ENCODE measurements at places on chromosomes 16 and 17.
A peak's percentile ranks its signal among the peaks of the same experiment; 100 is the strongest.

DNA sequence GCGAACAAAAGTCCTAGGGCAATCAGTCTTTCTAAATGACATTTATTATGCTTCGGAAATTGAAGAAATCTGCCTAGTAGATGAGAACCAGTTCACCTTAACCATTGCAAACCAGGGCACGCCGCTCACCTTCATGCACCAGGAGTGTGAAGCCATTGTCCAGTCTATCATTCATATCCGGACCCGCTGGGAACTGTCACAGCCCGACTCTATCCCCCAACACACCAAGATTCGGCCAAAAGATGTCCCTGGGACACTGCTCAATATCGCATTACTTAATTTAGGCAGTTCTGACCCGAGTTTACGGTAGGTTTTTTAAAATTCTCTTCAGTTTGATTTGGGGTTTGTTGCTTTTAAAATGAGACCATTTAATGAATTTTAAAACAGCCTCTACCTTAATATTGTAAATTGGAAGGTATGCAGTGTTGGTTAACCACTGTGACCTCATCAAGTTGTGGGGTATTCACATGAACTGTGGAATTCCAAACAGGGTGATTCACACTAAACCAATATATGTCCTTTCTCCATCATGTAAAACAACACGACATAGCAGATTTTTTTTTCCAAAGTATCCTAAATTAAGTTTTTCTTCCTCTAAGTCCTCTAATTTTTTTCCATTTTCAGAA is 6.2 kb upstream of the EVI2A start:
- DNase-seq, result no peak
- peaks cover 10% of the 10 kb centered on the region for H3K36me3 ChIP-seq
- peak overlapping the region; percentile 53 for H3K27ac ChIP-seq

GRCh38 chr16:10514369-10515055 is 65.9 kb downstream of the EMP2 start:
- H3K27me3 ChIP-seq, result no peaks in the 10 kb centered on the region
- no peak overlapping the region for H3K27ac ChIP-seq
- no peak overlapping the region for H3K4me3 ChIP-seq
- H3K4me1 ChIP-seq, result peaks cover 25% of the 10 kb centered on the region
- peaks cover 2% of the 10 kb centered on the region for H3K36me3 ChIP-seq

- H3K4me1 ChIP-seq, result peaks cover 32% of the 10 kb centered on the region
- H3K36me3 ChIP-seq, result peaks cover 18% of the 10 kb centered on the region
- peaks cover 2% of the 10 kb centered on the region for H3K27me3 ChIP-seq
- DNase-seq, result peak; percentile 93
- H3K27ac ChIP-seq, result peak within 1 kb of the TSS; percentile 67
- peak within 1 kb of the TSS; percentile 73 for H3K4me3 ChIP-seq
Measured at GRCh38 chr16:66830422-66831404, at the start of gene NAE1. NAE1 (minus strand) TSS chr16:66830976; CDS start chr16:66830899, 77 bp downstream.

DNA sequence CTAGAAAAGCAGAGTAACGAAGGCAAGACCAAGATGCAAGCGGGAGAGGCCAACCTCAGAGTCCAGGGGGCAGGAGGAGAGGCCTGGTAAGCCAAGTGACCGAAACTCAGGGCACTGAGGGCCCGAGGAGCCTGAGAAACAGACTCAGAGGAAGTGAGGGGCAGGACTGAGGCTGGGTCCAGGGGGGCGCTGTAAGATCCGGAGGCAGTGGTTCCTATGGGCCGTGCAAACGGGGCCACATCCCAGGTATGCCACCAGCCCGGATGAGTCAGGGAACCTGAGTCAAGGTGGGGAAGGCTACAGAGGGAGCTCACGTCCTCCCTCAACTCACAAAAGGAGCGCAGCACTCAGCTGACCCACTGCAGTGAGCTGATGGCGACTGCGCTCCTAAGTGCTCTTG is 8.3 kb downstream of the ZDHHC7 start:
- peaks cover 53% of the 10 kb centered on the region for H3K4me1 ChIP-seq
- DNase-seq, result no peak
- no peaks in the 10 kb centered on the region for H3K27me3 ChIP-seq
- H3K36me3 ChIP-seq, result peaks cover 9% of the 10 kb centered on the region

DNA sequence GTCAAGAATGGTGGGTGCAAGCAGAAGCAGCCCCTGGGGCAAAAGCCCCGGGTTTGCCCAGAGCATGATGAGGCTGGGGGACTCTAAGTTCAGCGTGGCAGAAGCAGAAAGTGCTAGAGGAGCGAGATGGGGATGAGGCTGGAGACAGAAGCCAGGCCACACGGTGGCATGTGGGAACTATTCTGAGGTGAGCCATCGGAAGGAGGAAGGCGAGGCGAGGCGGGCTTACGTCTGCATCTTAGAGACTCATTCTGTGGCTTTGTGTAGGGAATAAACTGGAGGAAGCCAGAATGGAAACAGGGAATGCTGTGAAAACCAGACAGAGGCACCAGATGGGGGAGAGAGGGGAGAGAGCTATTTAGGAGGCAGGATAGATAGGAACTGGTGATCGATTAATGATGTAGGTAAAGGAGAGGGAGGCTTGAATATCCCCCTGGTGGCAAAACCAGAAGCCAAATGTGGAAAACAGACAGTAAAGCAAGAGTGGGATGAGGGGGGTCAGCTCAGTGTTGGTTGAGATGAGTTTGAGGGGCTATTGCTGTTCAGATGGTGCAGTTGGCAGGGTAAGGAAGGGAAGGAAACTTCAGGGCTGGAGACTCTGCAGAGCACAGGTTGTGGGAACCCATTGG is 3.1 kb upstream of the TNFSF13 start:
- H3K27me3 ChIP-seq, result no peaks in the 10 kb centered on the region
- H3K4me3 ChIP-seq, result no peak overlapping the region
- H3K4me1 ChIP-seq, result peaks cover 59% of the 10 kb centered on the region

- H3K36me3 ChIP-seq, result peaks cover 4% of the 10 kb centered on the region
- no peak overlapping the region for H3K27ac ChIP-seq
- H3K27me3 ChIP-seq, result no peaks in the 10 kb centered on the region
Measured at GRCh38 chr17:46950997-46951621, 27.9 kb downstream of the RPRML start.

DNA sequence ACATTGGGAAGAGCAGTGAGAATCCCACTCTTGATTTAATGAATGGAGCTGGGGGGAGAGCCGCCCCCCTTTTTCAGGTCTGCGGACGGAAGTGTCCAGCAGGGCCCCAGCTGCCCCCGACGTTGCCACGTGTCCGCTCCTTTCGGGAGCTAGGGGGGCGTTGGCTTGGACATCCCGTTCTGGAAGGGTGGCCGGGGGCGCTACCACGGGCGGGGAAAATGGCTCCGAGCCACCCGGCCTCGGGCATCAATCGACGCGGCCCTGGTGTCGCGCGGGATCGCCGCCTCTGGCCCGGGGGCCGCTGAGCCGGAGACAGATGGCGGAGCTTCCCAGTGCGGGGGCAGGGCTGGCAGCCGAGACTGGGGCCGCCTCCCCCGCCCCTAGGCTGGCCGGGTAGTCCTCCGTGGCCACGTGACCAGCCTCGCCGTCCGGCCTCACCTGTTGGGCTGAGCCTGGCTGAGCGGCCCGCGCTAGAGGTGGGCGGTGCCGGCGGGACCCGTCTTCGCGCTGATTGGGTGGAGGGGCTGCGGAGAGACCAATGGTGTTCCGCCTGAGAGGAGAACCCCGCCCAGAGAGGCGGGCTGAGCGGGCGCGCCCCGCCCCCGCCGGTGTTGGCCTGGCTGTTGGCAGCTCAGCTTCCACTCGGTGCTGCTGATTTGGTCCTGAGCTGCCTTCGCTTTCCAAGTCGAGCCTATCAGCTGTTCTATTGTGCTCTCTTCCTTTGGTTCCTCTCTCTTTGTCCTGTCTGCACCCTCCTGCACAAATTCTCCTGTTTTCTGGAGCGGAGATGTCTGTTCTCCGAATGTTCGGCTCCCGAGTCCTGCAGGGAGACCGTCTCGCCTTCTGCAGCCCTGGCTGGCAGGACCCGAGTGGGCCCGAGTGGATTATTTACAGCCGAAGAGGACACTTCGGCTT is 8.3 kb downstream of the HS3ST3B1 start:
- peak overlapping the region; percentile 65 for H3K27ac ChIP-seq
- peaks cover 68% of the 10 kb centered on the region for H3K4me1 ChIP-seq
- H3K27me3 ChIP-seq, result no peaks in the 10 kb centered on the region
- peak overlapping the region; percentile 69 for H3K4me3 ChIP-seq

GRCh38 chr16:2966808-2967191 is 2.3 kb upstream of the PAQR4 start:
- peak; percentile 37 for DNase-seq
- H3K4me1 ChIP-seq, result peaks cover 40% of the 10 kb centered on the region
- no peak overlapping the region for H3K27ac ChIP-seq
- peaks cover 6% of the 10 kb centered on the region for H3K36me3 ChIP-seq
- no peak overlapping the region for H3K4me3 ChIP-seq
- peaks cover 27% of the 10 kb centered on the region for H3K27me3 ChIP-seq

GRCh38 chr16:11238272-11239202 is 17.5 kb downstream of the SOCS1 start:
- no peak overlapping the region for H3K4me3 ChIP-seq
- no peaks in the 10 kb centered on the region for H3K36me3 ChIP-seq
- H3K27ac ChIP-seq, result no peak overlapping the region
- DNase-seq, result no peak
- no peaks in the 10 kb centered on the region for H3K27me3 ChIP-seq

- peaks cover 89% of the 10 kb centered on the region for H3K4me1 ChIP-seq
- H3K27ac ChIP-seq, result peak overlapping the region; percentile 87
- H3K27me3 ChIP-seq, result no peaks in the 10 kb centered on the region
- no peak overlapping the region for H3K4me3 ChIP-seq
Measured at GRCh38 chr17:80860703-80861417, 130.8 kb upstream of the CHMP6 start.

- peaks cover 7% of the 10 kb centered on the region for H3K36me3 ChIP-seq
- no peaks in the 10 kb centered on the region for H3K27me3 ChIP-seq
- no peak for DNase-seq
- no peak overlapping the region for H3K4me3 ChIP-seq
Measured at GRCh38 chr17:76449126-76449525, 3.8 kb downstream of the UBE2O start.

DNA sequence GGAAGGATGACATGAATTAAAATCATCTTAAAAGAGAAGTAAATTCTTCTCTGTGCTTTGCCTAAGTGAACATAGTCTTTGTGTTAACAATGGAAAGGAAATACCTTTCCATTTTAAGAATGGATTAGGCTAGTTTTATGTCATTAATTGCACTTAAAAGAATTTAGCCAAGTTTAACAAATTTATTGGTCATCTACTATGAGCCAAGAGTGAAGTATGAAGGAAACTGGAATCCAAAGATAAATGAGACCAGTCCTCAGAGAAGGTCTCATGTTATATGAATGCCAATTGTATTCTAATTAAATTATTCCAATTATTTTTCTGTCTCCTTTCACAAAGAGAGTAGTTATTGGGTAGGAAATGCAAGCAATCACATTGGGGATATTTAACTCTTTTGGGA is 741.3 kb upstream of the SOX9 start:
- no peaks in the 10 kb centered on the region for H3K4me1 ChIP-seq
- H3K36me3 ChIP-seq, result no peaks in the 10 kb centered on the region
- no peak overlapping the region for H3K4me3 ChIP-seq
- no peak for DNase-seq
- H3K27ac ChIP-seq, result no peak overlapping the region
- no peaks in the 10 kb centered on the region for H3K27me3 ChIP-seq

- peak; percentile 96 for DNase-seq
- peaks cover 27% of the 10 kb centered on the region for H3K36me3 ChIP-seq
- peaks cover 24% of the 10 kb centered on the region for H3K4me1 ChIP-seq
- no peaks in the 10 kb centered on the region for H3K27me3 ChIP-seq
Measured at GRCh38 chr16:57462209-57462977, at the start of gene POLR2C. POLR2C (plus strand) TSS chr16:57462679; CDS start chr16:57462725, 46 bp downstream.

- DNase-seq, result no peak
- peaks cover 6% of the 10 kb centered on the region for H3K27me3 ChIP-seq
- no peaks in the 10 kb centered on the region for H3K36me3 ChIP-seq
- no peaks in the 10 kb centered on the region for H3K4me1 ChIP-seq
- no peak overlapping the region for H3K4me3 ChIP-seq
Measured at GRCh38 chr16:73326770-73327470, 279.0 kb upstream of the ZFHX3 start.

DNA sequence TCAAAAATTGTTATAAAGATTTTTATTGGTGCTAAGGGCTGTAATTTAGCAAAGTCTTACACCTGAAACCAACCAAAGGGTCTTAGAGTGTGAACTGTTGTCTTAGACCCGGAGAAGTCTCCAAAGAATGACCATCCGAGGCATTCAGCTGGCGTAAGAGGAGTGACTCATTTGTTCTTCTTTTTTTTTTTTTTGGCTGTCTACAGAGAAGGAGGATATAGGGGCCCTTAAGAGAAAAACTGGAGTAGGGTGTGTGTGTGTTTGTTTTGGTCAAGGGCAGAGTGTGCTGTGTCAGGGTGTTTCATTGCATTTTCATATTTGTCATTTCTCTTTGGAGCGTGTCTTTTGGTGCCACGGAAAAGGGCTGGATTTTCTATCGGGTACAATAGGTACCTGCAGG is 508.0 kb downstream of the WWOX start:
- peaks cover 4% of the 10 kb centered on the region for H3K4me1 ChIP-seq
- no peak overlapping the region for H3K27ac ChIP-seq
- H3K27me3 ChIP-seq, result no peaks in the 10 kb centered on the region
- H3K4me3 ChIP-seq, result no peak overlapping the region
- DNase-seq, result no peak

GRCh38 chr16:21088143-21088542 is 62.5 kb downstream of the DNAH3 start:
- no peak overlapping the region for H3K4me3 ChIP-seq
- H3K36me3 ChIP-seq, result no peaks in the 10 kb centered on the region
- H3K27ac ChIP-seq, result no peak overlapping the region
- peaks cover 11% of the 10 kb centered on the region for H3K27me3 ChIP-seq

DNA sequence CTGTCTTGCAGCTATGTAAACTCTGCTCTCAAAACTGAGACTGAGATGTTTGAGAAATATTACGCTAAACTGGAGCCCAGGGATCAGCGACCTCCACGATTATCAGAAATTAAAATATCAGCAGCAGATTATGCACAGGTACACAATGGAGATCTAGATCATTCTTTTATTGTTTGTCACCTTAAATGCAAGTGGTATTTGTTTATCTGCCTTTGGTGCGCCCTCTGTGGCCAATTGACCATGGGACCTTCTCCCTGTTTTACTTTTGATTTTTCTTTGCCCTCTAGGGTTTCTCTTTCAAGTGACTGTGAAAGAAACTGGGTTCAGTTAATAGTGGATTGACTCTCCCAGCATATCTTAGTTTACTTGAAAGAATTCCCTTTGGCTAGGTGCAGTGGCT is 42.1 kb downstream of the PRSS54 start:
- H3K4me1 ChIP-seq, result peaks cover 8% of the 10 kb centered on the region
- H3K27me3 ChIP-seq, result no peaks in the 10 kb centered on the region
- H3K27ac ChIP-seq, result no peak overlapping the region
- no peaks in the 10 kb centered on the region for H3K36me3 ChIP-seq
- DNase-seq, result no peak

DNA sequence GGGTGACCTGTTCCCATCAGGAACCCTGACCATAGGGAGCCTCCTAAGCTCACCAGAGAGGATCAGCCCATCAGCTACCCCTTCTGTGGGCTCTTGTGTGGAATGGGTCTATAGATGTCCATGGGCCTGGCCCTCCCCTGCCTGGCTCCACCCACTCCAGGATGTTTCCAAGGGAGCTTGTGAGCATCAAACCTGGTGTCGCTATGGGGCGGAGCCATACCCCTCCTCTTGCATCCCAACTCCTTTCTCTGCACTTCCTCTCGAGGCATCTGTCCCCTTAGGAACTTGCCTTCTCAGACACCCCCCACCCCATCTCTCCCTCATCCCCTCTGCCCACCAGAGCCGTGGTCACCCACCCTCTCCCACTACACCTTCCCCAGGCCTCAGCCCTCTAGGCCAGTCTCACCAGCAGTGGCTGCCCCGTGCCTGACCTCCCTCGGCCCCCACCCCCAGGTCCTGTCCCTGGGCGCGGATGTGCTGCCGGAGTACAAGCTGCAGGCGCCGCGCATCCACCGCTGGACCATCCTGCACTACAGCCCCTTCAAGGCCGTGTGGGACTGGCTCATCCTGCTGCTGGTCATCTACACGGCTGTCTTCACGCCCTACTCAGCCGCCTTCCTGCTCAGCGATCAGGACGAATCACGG is 10.4 kb downstream of the KCNH6 start:
- no peak for DNase-seq
- no peaks in the 10 kb centered on the region for H3K4me1 ChIP-seq
- no peak overlapping the region for H3K27ac ChIP-seq
- H3K27me3 ChIP-seq, result peaks cover 13% of the 10 kb centered on the region
- no peak overlapping the region for H3K4me3 ChIP-seq
